ENCODE measurements at places on chromosomes 7 and 10.

DNA sequence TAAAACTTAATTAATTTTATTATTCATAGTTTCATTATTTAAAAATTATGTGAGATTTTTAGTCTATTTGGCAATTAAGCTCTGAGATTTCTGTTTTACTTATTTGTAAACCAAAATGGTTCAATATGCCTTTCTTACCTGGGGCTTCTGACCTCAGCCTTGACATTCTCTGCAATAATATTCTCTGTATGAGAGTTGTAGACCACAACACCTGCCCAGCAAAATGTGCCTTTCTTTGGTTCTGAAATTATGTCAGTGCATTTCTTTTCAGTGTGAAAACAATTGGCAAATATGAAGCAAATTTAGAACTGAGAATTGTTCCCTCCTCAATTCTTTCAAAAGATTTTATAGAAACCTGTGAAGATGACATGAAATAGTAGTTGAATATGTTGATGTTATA lies 426.4 kb upstream of the FZD8 start:
- no peak for DNase-seq

- DNase-seq, result no peak
Measured at GRCh38 chr7:2499181-2499580, 20.4 kb upstream of the LFNG start.

DNA sequence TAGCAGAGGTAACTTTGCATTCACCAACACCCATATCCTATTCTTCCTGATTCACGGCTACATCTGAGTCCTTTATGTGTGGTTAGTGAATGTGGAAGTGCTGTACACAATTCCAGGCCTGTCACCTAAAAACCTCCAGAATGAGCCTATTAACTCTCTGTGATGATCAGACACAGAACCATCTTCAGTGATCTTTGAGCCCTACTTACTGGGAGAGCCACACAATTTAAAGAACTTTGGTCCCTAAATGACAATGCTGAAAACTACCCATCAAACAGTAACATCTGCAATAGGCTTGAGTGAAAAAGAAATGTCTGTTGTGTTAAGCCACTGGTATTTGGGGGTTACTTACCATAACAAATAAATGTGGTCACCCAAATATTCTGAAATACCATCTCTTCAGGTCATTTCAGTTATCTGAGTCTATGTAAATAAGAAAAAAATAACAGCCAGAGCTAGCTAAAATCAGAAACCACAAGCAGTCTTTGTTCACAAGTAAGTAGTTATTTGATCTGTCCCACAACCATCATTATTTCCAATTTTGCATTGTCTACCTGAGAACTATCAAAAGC lies 145.7 kb downstream of the HGF start:
- DNase-seq, result no peak

GRCh38 chr7:157339777-157340677 lies 3.2 kb downstream of the DNAJB6 start:
- DNase-seq, result peak; percentile 54

DNA sequence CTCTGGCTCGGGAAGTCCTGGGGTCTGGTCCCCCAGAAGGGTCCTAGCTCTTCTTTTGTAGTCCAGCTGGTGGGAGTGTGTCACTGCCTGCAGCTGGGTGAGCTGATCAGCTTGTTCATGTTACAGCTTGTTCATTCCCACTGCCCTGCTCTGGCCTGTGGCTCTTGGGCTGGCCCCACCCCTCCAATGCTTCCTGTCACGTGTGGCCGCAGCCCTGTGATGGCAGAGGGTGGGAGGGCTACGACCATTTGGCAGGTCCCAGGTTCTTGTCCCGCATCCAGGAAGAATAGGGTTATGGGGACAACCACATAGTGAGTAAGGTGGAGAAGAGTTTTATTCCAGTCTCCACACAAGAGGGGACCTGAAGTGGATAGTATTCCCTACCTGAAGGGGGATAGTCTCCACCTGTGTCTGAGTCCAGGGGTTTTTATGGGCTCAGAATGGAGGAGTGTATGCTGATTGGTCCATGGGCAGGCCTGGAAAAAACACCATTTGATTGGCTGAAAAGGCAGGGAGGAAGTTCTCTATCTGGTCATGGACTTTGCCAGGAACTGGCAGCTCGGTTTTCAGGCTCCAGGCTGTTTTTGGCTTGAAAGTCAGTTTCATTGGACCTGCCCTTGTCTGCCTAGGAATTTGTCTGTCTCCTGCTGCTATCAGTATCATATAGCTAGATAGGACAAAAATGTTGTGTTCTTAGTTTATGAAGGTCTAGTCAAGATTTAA lies 13.1 kb downstream of the SDHAF3 start:
- DNase-seq, result no peak

GRCh38 chr7:121328508-121329190 lies at the start of gene WNT16:
WNT16 (plus strand) TSS chr7:121329000; CDS start chr7:121329293, 293 bp downstream.
- DNase-seq, result no peak

- no peak for DNase-seq
Measured at GRCh38 chr7:144941127-144941526, 105.3 kb upstream of the TPK1 start.

DNA sequence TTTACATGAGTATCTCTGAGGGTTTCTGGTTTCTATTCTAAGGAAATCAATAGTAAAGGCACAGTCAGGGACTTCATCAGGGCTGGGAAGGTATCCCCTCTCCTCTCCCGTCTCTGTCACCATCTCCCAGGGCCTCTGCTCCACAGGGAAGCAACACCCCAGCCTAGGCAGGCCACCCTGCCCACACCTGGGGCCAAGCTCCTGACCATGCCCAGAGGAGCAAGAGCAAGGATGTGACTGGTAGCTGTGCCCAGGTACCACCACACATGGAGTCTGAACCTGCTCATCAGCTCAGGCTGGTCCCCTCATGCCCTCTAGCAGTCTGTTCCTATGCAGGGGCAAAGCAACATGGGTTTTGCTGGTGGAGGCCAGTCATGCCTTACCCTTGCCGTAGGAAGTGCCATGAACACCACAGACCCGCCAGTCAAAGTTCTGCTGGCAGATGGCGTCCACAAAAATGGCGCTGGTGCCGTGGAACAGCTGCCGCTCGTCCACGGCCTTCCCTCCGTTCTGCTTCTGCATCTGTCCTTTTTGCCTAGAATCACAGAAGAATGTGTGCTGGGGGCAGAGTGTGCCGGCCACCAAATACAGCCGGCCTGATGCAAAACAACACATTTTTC lies 36.8 kb downstream of the PARP12 start:
- no peak for DNase-seq

- no peak for DNase-seq
Measured at GRCh38 chr7:155198901-155199845, 98.5 kb upstream of the INSIG1 start.

GRCh38 chr7:128666200-128666599 lies 5.9 kb upstream of the GARIN1A start:
- no peak for DNase-seq

- no peak for DNase-seq
Measured at GRCh38 chr7:81937091-81937490, 167.2 kb upstream of the HGF start.

DNA sequence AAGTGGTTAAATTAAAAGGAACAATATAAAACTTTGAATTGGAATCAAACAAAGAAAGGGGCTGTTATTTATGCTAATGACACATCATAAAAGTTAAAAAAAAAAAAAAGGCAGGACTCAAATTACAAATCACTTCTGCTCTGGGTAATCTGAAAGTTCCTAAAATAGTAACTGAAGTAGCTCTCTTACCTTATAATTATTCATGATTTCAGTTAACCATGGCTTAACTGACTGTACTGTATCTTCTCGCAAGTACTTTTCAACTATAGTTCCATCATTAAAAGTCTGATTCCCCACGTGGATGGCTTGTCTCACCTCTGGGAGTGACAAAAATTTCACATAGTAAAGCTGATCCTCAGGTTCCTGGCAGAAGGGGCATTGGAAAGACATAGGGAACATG lies 82.5 kb downstream of the CPVL start:
- no peak for DNase-seq

DNA sequence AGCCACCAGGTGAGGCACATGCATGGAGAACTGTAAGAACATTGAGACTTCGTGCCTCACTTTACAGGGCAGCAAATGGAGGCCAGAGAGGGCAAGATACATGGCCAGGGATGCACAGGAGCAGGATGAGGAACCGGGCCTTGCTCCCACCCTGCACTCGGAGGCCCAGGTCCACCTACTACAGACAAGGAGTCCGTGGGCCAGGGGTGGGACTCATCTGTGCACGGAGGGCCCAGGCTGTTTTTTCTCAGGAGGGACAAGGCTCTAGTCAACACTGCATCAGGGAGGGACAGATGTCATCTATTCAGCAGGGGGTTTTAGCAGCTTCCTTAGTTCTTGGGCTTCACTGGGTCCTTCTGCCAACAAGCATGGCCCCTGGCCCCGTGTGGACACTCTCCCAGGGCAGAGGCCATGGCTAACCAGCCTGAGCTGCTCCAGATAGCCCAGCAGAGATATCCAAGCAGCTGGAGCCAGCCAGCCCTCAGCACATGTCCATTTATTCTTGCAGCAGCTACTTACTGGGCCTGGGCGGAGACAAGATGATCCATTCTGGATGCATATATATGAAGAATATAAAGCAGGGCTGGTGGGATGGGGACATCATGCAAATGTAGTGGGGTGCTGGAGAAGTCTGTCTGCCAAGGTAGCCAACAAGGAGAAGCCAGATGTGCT lies 134.5 kb upstream of the RET start:
- DNase-seq, result no peak

DNA sequence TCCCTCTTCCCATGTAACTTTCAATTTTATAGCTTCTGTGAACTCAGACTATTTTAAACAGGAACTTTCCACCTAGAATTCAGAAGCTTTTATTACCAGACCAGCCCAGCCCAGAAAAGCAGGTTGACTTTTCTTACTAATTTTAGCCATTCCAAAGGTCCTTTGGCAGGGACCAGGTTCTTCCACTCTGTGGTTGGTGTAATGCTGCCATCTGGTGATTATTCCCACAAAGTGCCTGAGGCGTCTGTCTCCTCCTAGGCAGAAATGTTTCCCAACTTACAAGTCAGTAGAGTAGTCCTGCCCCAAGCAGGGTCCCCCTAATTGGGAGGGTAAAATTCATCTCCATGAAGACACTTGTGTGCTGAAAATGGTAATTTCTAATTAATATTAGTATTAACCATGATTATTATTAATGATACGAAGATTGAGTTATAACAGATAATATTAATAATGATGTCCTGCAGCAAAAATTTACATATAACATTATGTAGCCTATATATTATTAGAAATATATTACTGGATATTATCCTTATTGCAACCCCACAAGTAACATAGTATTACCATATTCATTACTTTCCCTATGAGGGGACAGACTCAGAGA lies 53.0 kb upstream of the PPP1R17 start:
- DNase-seq, result no peak

GRCh38 chr10:63829573-63830149 lies 308.5 kb downstream of the REEP3 start:
- DNase-seq, result no peak

- no peak for DNase-seq
Measured at GRCh38 chr7:79590916-79591623, 137.6 kb upstream of the MAGI2 start.

GRCh38 chr7:28018856-28019465 lies 161.6 kb downstream of the JAZF1 start:
- DNase-seq, result no peak

DNA sequence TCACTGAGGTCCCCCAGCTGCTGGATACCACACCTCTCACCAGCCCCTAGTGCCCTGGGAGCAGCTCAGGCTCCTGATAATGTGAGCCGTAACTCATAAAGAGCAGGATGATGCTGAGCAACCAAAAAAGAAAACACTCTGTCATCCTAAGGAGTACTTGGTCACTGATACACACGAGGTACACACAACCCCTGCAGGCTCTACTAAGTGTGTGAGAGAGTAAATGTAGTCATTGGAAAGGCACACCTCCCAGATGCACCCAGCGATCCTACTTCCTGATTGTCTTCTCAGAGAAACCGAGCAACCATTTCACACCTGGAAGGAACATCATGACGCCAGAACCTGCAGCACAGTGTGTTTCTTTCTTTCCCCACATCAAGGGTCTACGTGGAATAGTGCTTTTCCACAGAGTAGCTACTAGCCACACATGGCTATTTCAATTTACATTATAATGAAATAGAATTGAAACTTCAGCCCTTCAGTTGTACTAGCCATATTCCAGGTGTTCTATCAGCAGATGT lies 34.2 kb downstream of the FIGNL1 start:
- DNase-seq, result no peak

DNA sequence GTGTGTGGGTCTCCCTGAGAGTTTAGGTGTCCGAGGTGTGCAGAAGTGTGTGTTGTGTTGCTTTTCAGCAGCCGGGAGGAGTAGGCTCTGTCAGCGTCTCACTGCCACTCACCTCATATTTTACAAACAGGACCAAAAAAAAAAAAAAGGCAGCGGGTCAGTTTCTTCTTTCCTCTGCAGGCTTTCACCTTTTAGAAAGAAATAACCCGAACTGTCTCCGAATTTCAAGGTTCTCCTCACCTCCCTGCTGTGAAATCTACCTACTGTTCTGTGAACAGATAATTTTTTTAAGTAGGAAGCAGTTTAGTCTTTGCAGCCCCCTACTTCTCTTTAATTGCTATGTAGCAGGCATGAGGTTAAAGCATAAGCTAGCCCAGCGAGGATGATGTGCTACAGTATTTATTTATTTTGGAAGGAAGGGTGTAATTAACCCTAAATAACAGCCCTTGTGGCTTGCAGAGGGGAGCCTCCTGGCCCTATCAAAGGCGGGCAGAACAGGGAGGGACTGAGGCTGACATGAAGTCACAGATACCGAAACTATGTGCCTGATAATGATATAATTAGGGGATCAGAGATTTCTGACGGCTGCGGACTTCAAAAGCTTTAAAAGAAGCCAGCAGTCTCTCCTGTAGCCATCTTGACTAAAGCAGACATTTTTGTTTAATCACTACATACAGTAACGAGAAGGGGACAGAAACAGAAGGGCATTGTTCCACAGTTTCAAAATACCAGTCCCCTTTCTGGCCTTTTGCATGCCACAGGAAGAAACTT lies 1.6 kb downstream of the BAMBI start:
- DNase-seq, result no peak

- DNase-seq, result no peak
Measured at GRCh38 chr10:17353568-17354300, 100.7 kb downstream of the ST8SIA6 start.

DNA sequence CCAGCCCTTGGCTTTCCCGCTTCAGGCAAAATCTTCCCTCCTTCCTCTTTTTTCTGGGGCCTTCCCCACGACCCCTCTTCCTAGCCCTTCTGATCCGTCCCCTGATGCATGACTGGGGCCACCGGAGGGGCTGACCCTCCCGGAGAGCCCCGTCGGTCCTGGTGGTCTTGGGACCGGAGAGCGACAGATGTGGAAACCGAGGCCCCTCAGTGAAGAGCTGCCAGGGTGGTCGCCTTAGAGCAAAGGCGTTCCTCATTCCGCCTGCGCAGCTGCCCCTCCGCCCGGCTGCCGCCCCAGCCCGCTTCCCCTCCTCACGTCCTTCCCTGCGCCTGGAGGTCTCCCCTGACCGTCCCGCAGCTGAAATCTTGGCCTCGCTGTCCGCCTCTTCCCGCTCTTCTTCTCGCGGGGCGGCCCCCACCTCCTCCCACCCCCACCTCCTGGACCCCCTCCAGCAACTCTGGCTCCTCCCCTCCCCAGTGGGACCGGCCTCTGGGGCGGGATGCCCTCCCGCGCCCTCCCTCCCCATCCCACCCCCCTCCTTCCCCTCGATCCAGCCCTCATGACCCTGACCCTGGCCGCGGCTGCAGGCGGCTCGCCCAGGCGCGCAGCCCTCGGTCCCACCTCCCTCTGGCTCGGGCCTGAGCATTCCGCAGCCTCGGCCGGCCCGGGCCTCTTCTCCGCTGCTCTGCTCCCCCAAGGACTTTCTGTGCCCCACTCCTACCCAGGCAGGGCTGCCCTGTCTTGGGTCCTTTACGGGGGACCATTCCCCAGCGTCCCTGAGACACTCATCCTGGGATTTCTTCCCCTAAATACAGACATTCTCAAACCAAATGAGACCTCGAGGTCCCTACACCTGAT lies at the start of gene RARRES2:
Gene RARRES2 (minus strand): TSS at position 367 of the 858 bp plus-strand sequence. CDS start 1,020 bp downstream, outside the sequence.
- DNase-seq, result no peak

GRCh38 chr7:3336042-3336665 lies 35.1 kb downstream of the SDK1 start:
- no peak for DNase-seq

All from effector CD4-positive, alpha-beta T cell (primary cell).